HL-60 (cell line): ENCODE measurements at places on chromosomes 16 and 17.
A peak's percentile ranks its signal among the peaks of the same experiment; 100 is the strongest.

DNA sequence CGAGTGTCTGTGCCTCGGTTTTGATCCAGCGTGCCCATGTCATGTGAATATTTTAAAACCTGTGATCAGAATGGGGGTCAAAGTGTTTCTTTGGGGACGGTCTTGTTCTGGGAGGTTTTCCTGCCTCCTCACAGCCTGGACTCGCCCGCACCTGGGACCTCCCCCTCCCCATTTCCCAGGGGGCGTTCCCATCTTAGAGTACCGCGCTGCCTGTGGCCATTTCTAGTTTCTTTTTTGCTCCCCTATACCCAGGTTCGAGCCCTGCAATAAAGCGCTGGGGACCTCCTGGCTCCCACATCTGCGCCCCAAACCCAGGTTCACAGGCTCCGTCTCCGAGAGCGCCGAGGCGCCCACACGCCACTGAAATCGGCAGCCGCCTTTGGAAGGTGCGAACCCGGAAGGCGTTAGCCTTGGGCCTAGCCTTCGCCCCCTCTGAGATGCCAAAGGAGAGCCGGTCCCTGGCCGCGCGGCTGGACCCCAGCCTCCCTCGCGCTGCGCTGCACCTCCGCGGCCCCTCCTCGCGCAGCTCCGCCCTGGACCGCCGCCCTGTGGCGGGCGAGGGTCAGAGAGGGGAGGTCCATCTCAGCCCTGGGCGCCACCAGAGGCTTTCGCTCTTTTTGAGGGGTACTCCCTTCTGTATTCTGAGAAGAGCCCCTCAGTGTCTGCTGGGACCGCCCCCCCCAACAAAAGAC, 1.7 kb downstream of the KCNJ12 start:
- no peak for DNase-seq

- DNase-seq, result no peak
These were observed at the start of gene CIBAR2 for GRCh38 chr16:85112364-85112763. Gene CIBAR2, minus strand, starts transcription at chr16:85112472. Its CDS starts 120 bp downstream, at chr16:85112352.

DNA sequence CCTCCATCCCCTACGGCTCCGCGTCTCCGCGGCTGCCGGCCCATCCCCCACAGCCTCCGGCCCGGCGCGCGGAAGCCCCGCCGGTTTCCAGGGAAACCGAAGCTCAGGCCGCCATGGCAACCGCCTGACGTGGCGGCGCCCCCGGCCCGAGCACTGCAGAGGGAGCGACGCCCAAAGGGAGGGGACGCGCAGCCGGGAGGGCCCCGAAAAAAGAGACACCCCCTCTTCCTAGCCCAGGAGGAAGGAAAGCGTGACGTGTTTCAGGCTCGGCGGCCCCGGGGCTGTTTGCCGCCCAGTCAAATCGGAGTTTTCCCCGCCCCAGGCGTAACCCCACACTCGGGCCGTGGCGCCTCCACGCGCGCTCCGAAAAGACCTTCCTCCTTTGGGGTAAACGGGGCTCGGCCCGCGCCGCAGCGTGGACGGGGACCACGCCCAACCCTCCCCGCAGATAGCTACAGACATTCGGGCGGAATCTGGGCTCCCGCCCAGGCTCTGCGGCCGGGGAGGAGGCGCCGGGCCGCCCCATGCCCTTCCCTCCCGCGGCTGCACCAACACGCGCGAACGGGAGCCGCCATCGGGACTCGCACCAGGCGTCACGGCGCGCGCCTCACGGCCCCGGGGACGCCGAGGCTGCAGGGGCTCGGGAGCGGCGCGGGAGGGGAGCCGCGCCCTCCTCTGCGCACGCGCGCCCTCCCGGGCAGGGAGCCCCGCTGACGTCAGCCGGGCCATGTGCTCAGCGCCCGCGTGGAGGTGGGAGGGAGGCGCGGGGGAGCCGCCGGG, 7.5 kb downstream of the MNT start:
- peak; percentile 60 for DNase-seq

- DNase-seq, result no peak
These were observed 1.3 kb upstream of the TNFSF13 start for GRCh38 chr17:7557147-7557764.

- peak; percentile 22 for DNase-seq
These were observed 355.3 kb downstream of the TOX3 start for GRCh38 chr16:52191531-52192134.

GRCh38 chr16:23379707-23380106, 73.3 kb downstream of the COG7 start:
- no peak for DNase-seq

GRCh38 chr17:18916816-18917500, 35.0 kb upstream of the SLC5A10 start:
- DNase-seq, result no peak

DNA sequence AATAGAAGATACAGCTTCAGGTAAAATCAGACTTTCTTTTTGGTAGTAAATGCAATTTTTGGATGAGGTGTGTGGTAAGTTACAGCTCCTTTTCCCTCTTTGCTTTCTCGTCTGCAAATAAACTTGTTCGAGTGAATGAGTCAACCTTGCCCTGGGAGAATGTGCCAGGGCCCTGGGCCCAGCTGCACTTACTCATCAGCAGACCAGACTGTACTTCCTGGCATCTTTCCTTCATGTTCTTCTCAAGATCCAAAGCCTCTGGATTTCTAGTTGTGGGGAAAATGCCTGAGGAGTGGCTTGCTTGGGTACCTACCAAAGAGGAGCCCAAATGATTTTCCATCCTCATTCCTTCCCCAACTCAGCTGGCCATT, 5.4 kb upstream of the G6PC1 start:
- DNase-seq, result no peak

DNA sequence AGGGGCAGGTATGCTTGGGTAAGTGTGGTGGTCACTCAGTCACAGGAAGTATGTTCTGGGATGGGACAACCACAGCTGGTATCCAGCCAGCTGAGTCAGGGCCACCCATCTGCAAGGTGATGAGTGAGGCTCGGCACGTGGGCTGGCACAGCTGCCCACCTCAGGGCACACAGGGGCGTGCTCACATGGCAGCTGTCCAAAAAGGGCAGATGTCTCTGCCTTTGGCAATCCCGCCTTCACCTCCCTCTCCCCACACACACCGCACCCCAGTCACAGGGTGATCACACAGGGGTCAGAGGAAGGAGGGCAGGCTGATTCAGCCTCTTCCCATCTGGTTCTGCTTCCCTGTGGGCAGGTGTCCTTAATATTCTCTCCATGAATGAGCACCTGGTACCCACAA, 85.9 kb upstream of the TOB1 start:
- DNase-seq, result peak; percentile 43

DNA sequence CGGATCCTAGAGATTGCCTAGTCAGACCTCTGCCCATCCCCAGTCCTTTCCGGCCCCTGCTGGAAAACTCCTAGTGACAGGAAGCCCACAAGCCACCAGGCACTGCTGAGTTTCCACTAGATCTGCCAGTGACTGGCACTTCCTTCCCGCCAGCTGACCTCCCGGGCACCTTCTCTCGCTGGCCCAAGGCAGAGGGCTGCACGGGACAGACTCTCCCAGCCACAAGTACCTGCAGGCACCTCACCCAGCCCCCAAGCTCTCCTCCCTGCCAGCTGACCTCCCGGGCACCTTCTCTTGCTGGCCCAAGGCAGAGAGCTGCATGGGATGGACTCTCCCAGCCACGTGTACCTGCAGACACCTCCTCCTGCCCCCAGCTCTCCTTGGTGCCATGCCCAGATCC, 66.3 kb upstream of the DOC2B start:
- DNase-seq, result no peak

DNA sequence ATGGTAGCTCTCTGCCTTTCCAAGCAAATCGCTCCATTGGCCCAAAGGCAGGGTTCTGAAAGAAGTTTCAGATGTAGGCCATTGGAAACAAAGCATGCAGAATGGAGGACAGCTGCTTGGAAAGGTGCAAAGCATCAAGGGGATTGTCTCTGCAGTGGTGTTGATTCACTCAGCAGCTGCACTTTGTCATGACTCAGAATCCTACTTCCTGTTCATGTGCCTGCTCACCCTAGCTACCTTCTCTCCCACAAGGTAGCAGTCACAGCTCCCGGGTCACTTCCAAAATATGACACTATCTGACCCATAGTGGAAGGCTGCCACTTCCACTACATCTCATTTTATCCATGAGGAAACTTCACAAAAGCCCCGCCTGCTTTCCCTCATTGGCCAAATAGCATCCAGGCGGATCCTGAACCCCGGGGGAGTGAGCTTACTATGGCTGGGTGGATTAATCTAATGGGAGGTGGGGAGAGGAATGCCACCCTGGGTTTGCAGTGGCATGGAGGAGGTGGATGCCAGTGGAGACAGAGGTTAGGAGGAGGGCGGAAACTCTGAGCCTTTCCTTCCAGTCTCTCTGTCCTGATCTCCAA, 74.7 kb upstream of the NKD1 start:
- DNase-seq, result no peak

GRCh38 chr17:42411361-42411760, 11.7 kb downstream of the CAVIN1 start:
- no peak for DNase-seq

GRCh38 chr17:28889996-28890395, 7.5 kb downstream of the FLOT2 start:
- DNase-seq, result peak; percentile 54

GRCh38 chr17:45826919-45827588, 17.6 kb upstream of the SPPL2C start:
- DNase-seq, result no peak

DNA sequence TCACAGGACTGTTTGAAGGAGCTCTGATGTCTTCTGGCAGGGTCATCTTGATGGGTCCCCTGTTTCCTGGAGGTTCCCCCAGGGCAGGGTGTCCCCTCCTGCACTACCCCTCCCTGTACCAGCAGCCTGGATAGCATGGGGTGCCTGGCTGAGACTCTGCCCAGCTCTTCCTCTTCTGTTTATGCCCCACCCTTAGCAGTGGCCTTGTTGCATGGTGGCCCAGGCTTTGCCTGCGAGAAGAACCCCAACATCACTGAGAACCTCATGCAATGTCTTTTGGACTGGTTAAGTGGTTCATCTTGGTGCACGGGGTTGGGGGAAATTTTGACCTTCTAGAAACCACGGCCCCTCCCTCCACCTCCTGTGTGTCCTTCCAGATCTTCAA, 121.8 kb downstream of the IRX3 start:
- DNase-seq, result peak; percentile 6

DNA sequence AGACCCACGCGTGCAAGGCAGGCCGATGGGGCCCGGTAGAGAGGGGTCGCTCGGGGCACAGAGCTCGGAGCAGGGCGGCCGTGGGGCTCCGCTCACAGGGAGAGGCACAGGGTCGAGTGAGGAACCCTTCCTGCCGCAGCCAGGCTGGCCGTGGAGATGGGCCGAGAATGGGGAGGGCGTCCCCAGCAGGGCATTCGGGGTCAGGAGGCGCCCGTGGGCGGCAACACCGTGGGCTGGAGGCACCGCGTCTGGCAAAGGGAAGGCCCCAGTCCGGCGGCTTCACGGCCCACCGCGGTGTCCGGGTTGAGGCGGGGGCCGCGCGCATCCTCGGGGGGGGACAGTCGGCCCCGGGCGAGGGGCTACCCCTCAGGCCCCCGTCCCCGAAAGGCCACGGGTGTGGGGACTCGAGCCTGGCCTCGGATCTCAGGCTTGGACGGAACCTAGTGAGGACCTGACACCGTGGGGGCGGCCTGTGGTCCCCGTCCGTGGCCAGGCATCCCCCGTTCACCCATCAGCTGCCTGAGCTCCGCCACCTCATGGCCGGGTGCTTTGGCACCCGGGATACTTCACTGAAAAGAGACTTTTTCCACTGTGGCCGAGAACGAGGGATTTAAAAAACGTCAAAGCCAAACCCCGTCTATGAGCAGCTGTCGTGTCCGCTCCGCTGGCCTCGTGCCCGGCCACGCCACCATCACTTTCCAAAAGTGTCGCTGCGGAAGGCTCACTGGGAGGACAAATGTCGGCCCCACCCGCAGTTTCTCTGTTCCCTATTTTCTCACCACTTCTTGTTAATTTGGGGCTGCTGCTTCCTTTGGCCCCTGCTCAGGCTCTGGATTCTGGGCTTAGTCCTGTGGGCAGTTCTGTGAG, 73.6 kb downstream of the METRNL start:
- peak; percentile 14 for DNase-seq

GRCh38 chr16:79124016-79124756, 476.4 kb downstream of the MAF start:
- DNase-seq, result no peak

GRCh38 chr17:77191244-77191643, 50.5 kb downstream of the SEC14L1 start:
- no peak for DNase-seq

DNA sequence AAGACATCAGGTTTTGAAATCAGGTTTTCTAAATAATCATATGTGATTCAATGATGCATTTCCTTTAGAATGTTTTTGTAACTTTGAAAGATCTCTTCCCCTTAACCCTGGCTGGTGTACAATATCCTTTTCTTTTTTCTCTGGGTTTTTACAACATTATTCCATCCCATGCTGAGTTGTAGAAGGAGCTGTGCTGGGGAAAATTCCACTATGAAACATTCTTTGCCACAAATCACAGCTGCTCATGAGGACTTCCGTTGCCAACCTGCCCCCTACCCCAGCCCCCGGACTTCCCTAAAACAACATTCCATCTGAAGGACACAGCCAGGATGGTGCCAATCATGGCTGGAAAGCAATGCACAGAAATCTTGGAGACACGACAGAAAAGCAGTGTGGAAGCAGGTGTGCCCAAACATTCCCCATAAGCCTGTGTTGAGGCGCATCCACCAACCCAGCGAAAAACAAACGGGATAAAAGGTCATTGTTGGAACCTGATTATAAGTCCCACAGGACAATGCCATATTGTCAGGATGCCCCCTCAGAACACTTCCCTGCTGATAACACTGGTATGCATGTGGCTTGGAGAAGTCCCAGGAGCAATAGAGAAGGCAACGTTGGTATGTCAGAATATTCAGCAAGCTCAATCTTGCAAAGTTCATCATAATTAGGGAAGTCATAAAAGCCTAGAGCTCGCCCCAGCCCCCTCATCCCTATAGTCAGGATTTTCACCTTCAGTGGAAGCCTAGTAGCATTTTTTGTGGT, 475.0 kb downstream of the HS3ST3B1 start:
- DNase-seq, result no peak

DNA sequence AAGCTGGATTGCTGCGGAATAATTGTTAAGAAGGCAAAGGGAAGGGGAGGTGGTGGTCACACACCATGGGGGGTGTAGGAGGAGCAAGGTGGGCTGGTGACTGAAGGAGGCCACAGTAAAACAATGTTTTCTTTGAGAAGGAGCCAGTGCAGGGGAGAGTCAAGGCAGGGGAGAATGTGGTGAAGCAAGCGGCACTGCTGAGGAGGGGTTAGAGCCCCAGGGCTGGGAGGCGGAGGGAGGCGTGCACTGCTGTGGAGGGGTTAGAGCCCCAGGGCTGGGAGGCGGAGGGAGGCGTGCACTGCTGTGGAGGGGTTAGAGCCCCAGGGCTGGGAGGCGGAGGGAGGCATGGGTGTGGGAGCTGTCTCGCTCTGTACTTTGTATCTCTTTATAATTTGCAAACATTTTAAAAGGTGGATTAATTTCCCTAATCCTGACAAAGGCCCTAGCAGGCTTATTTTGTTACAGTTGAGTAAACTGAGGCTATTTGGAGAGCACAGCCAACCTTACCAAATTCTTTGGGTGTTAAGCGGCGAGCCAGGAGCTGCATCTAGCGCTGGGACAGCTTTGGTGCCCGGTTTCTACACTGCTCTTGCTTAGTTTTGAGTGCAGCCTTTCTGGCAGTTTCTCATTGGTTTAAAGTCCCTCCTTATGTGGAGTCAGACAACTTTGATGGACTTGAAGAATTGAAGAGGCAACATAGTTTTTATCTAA, 20.9 kb downstream of the RPTOR start:
- no peak for DNase-seq

GRCh38 chr16:15538507-15538906, 104.1 kb downstream of the BMERB1 start:
- no peak for DNase-seq

GRCh38 chr17:57965521-57966160, 10.4 kb upstream of the CUEDC1 start:
- DNase-seq, result no peak

GRCh38 chr16:9248162-9248561, 156.7 kb downstream of the HAPSTR1 start:
- DNase-seq, result no peak

- no peak for DNase-seq
These were observed 16.3 kb downstream of the NACA2 start for GRCh38 chr17:61574542-61575351.
